ENCODE measurements at places on chromosomes 4 and X.

- DNase-seq, result no peak
Measured at GRCh38 chr4:100168521-100168920, 21.7 kb downstream of the DDIT4L start.

DNA sequence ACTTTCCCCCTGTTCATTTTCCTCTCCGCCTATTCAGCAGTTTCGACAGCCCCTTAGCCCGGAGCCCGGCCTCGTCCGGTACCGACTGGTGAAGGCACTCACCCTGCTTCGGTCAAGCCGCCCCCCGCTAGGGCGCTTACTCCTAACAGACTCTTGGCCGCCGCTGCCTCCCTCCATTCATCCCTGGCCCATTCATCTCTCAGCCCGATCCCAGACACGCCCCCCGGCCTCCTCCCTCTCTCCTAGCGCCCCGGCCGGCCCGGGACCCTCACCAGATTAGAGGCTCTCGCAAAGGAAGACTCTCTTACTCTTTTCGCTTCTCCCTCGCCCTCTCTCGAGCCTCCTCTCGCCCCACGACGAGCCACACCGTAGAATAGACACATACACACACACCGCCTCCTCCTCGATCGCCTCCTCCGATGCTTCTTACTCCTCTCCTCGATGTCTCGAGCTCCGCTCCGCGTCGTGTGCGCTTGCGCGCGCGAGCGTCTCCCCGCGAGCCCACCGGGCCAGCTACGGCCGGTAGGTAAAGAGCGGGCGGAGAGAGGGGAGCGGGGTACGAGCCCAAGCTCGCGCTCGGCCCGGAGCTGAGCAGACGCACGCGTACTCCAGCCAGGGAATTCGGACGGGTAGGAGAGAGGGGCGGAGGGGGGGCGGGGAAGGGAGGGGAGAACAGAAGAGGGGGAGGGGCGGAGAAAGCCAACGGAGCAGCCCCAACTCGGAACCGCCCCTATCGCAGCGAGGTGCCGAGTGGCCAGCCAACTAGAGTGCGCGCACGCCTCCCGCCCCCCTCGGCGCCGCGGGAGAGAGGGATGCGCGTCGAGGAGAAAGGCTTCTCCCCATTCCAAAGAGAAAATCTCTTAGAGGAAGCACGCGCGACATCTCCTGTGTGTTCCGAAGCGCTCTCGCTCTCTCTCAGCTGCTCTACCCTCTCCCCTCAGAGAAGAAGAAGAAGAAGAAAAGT is at the start of gene WNK3:
TSS of gene WNK3 (minus strand) at position 633 of the 964 bp plus-strand sequence.
- no peak for DNase-seq

GRCh38 chr4:153205757-153206156 is 1.5 kb downstream of the TRIM2 start:
- no peak for DNase-seq

DNA sequence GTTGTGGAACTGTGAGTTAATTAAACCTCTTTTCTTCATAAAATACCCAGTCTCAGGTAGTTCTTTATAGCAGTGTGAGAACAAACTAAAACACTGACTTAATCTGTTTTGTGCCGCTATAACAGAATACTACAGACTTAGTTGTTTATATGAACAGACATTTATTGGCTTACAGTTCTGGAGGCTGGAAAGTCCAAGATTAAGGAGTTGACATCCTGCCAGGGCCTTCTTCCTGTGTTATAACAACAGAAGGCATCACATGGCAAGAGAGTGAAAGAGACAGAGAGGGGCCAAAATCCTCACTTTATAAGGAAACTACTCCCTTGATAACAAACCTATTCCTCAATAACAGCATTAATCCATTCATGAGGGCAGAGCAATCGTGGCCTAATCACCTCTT is 42.5 kb upstream of the KCNIP4 start:
- DNase-seq, result no peak

GRCh38 chr4:124806403-124806802 is 93.9 kb upstream of the ANKRD50 start:
- no peak for DNase-seq

DNA sequence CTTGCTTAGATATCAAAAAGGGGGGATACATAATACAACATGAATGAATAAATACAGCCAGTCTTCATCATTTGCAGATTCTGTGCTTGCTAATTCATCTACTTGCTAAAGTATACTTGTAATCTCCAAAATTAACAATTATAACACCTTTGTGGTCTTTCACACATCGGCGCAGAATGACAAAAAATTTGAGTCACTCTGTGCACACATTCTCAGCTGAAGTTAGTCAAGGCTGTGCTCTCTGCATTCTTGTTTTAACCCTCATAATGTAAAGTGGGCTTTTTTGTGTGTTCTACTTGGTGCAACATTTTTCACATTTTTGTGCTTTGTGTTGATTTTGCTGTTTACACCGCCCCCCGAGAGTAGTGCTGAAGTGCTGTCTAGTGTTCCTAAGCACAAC is 65.8 kb upstream of the GPRIN3 start:
- DNase-seq, result no peak

- no peak for DNase-seq
Measured at GRCh38 chrX:56733459-56734046, 4.5 kb downstream of the NBDY start.

DNA sequence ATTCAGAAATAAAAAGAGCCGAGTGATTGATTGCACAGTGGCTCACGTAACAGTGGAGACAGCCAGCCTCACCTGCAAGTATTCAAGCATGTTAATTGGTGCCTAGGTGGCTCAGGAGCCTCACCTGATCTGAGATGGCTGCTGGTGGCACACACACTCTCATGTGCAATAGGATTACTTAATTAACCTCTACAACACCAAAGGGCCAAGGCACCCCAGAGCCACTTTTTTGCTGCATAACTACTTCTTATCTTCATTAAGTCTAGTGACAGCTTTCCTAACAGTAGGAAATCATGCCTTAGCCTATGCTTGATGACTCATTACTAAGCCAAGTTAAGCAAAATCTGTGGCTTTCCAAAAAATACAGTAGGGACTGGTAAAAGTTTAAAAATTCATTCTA is 117.3 kb upstream of the NOCT start:
- DNase-seq, result no peak

DNA sequence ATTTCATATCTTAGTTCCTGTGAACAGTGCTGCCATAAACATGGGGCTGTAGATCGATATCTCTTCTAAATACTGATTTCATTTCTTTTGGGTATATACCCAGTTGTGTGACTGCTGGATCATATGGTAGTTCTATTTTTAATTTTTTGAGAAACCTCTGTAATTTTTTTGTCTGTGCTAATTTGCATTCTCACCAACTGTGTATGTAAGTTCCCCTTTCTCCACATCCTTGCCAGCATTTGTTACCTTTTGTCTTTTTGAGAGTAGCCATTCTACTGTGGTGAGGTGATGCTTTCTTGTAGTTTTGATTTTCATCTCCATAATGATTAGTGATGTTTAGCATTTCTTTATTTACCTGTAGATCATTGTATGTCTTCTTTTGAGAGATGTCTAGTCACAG is 2086.5 kb upstream of the TENM3 start:
- no peak for DNase-seq

GRCh38 chr4:185685804-185686203 is 126.2 kb downstream of the SORBS2 start:
- DNase-seq, result no peak

- no peak for DNase-seq
Measured at GRCh38 chrX:16814597-16814996, 28.3 kb downstream of the TXLNG start.

GRCh38 chrX:87571964-87572363 is 54.4 kb downstream of the KLHL4 start:
- DNase-seq, result no peak

DNA sequence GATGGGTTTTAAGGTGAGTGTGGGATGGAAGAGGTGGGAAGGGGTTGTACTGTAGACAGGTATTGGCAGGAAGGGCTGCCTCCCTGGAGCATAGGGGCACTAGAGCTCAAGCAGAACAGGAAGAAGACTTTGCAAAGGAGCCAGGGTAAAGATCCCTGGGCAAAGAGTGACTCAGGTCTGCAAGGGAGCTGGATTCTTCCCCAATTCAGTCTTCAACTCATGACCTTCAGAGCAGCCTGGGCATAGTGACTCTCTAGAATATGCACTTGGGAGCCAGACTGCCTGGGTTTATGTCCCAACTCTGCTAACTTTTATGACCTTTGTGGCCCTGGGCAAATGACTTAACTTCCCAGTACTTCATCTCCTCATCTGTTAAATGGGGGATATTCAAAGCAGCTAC is 4.0 kb downstream of the LONRF3 start:
- DNase-seq, result no peak

DNA sequence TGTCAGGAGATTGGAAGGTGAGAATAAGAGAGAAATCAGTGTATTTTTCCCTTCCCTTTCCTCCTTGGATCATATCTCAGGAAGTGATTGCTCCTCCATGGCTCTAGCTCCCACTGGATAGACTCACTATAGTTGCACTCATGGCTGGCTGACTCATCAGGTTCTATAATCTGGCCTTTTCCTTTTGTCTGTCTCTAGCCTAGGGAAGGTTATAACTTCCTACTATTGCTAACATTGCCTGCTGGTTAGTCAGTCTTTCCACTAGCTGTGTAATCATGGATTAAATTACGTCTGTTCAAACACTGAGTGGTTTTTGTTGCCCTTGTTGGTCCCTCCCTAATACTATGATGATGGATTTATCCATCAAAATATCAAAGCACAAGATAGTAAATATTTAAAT is 195.5 kb upstream of the VEGFC start:
- DNase-seq, result no peak

DNA sequence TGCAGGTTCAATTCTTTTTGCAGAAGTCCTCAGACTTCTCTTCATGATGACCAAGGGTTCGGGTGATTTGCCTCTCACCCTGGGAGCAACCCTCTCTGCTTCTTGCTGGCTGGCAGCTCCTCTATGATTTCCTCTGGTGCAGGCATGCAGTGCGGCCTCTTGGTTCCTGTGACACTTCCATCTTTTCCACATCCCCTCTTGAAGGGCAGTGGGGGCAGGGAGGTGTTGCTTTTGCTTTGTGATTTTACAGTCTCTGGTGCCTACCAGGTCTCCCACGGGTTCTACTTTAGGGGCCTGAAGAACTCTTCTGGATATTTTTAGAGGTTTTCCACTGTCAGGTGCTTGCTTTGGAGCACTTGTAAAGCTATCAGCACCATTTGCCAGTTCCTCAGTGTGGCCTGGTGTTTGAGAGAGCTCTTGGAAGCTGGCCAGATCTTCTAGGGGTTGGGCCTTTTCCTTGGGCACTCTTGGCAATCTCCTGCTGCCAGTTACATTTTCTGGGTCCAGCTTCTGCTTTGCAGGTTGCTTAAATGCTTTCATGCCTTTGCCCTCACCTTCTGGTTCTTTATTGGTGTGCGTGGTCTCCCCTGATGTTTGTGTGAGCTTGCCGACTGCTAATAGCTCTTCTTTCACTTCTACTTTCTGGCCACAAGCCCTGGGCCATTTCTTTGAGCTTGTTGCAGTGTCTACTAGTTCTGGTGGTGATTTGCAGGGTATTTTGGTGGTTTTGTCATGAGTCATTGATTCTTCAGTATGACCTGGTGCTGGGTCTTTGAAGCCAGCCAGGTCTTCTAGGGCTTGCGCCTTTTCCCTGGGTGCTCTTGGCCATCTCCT is 11.5 kb upstream of the CHST7 start:
- no peak for DNase-seq

DNA sequence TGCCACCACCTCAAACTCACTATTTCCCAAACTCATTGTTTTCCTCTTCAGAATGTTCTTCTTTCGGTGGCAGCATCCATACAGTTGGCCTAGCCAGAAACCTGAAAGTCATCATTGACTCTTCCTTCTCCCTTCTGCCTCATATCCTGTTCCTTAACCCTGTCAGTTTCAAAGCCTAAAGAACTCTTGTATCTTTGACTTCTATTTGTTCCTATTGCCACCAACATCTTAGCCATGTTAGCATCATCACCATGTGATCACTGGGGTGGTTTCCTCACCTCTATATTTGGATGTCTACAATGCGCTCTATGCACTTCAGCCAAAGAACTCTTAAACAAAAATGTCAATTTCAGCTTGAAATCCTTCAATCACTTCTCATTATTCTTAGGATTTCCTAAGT is 29.0 kb downstream of the DDX60L start:
- DNase-seq, result no peak

DNA sequence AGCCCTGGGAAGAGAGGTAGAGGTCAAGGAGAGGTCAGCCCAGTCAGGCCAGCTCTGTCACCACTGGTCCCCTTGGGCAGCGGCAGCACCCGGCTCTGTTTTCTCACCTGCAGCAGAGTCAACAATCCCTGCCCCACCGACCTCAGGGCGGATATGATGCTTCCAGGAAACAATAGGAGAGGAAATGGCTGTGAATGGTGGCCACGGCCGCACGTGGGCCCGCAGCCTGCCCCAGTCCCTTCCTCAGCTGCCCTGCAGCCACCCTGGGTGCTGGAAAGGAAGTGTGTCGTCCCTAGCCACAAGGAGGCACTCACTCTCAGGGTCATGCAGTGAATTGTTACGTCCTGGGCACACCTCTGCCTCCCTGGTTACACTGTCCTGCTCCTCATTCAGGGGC is 92.5 kb upstream of the ENPP6 start:
- DNase-seq, result no peak

- no peak for DNase-seq
Measured at GRCh38 chr4:152385551-152385950, 150.3 kb downstream of the FBXW7 start.

- no peak for DNase-seq
Measured at GRCh38 chr4:147096667-147097604, 151.3 kb upstream of the TTC29 start.

- no peak for DNase-seq
Measured at GRCh38 chr4:186932196-186932595, 208.5 kb upstream of the FAT1 start.

GRCh38 chr4:183260491-183261151 is 59.5 kb downstream of the CLDN22 start:
- no peak for DNase-seq

DNA sequence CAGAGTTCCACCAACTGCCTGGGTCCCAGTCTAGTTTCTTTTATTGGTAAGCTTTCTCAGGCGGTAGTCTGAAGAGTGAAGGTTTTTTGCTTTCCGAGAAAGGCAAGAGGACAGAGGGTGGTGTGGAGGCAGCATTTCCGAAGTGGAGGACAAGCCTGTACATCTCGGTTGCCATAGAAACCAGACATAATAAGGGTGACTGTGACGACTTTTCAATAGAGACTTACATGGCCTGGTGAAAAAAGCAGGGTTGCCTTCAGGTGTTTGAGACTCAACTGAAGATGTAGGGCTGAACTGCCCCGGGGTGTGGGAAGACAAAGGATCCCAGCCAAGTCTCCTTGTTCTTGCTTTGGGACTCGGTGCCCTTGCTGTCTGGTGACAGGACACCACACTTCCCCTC is 53.6 kb upstream of the RAB40AL start:
- no peak for DNase-seq

DNA sequence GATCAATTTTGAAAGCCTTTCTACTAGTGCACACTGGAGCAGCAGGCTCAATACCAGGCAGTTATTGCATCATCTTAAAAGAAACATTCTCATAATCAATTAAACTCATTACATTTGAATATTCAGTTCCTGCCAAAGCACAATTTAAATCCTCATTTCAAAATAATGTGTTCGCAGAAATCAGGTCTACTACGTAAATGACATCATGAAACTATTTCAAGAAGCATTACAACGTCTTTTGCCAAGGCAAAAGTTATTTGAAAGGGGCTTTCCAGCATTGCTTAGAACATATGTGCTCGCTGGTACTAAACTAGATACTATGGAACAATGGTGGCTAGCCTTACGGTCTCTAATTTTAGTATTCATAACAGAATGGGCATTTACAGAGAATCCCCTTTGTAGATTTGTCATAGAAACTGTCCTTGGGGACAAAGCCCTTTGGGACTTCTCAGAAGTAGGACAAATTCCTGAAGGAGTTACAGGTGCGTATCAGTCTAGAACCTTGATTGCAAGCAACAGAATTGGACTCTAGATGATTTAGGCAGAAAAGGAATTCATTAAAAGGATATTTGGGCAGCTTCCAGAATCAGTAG is 27.6 kb upstream of the HUWE1 start:
- no peak for DNase-seq
